ENCODE measurements at places on chromosomes 1 and 21. TPM values are rescaled to one million over a fixed set of nuclear protein-coding genes. Genes with fewer than 3 reads are reported as not detected.

SHC1 gene
- total RNA-seq = 92.9 TPM

KRTAP21-2 gene
- not detected for total RNA-seq

TSPEAR gene
- total RNA-seq = not detected

LRRN2 gene
- total RNA-seq = 5.0 TPM

CLCA1 gene
- not detected for total RNA-seq

GRCh38 chr1:31036749-31037500 lies 28.6 kb downstream of the PUM1 start:
- peaks cover 15% of the 10 kb centered on the region for H3K4me1 ChIP-seq
- peaks cover 3% of the 10 kb centered on the region for H3K36me3 ChIP-seq
- no peak overlapping the region for H3K27ac ChIP-seq
- H3K27me3 ChIP-seq = no peaks in the 10 kb centered on the region
- H3K4me3 ChIP-seq = no peak overlapping the region
- no peak for DNase-seq

GRCh38 chr1:8315573-8316475 lies 2.1 kb upstream of the SLC45A1 start:
- no peak overlapping the region for H3K27ac ChIP-seq
- peaks cover 34% of the 10 kb centered on the region for H3K27me3 ChIP-seq
- peak overlapping the region; percentile 49 for H3K4me3 ChIP-seq
- H3K4me1 ChIP-seq = peaks cover 25% of the 10 kb centered on the region

- peak overlapping the region; percentile 86 for H3K4me3 ChIP-seq
- peaks cover 24% of the 10 kb centered on the region for H3K36me3 ChIP-seq
- no peak for DNase-seq
- H3K27ac ChIP-seq = peak overlapping the region; percentile 94
Observed at GRCh38 chr1:156667968-156668709, 9.1 kb downstream of the NES start.

- DNase-seq = no peak
- H3K4me1 ChIP-seq = peaks cover 5% of the 10 kb centered on the region
- H3K27ac ChIP-seq = no peak overlapping the region
Observed at GRCh38 chr1:4485398-4485797, 169.0 kb upstream of the AJAP1 start.

DNA sequence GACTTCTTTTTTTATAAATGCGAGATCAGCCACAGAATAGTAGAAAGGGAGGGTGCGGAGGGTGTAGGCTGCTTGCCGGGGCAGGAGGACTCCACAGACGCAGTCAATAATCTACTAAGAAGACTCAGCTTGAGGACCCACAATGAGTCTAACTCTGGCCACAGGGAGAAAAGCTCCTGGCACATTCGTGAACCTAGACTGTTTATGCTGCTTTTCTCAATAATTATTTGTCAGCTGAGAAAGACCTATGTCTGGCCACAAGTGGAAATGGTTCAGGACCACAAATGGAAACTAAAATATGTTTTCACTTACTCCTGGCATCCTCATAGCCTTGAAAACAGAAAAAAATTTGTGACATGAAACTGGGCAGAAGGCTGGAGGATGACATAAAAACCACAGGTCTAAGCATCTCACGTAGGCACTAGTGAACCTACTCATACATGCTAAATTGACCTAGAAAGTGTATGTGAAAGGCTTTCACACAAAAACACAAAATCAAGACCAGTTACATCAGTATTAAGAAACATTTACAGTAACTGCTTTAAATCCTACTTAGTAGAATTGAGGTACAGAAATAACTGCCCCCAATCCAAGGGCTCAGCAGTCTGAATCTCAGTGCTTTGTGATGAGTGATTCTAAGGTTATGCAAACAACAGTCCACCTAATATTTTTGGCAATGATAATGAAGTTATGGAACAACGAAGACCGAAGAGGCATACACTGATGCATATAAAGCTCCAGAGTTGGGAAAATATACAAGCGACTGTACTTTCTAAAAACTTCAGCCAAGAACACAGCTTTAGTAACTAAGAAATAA lies 159.5 kb downstream of the SLC45A1 start:
- no peaks in the 10 kb centered on the region for H3K36me3 ChIP-seq
- H3K4me1 ChIP-seq = peaks cover 34% of the 10 kb centered on the region
- no peak overlapping the region for H3K27ac ChIP-seq
- H3K27me3 ChIP-seq = no peaks in the 10 kb centered on the region
- no peak overlapping the region for H3K4me3 ChIP-seq

DNA sequence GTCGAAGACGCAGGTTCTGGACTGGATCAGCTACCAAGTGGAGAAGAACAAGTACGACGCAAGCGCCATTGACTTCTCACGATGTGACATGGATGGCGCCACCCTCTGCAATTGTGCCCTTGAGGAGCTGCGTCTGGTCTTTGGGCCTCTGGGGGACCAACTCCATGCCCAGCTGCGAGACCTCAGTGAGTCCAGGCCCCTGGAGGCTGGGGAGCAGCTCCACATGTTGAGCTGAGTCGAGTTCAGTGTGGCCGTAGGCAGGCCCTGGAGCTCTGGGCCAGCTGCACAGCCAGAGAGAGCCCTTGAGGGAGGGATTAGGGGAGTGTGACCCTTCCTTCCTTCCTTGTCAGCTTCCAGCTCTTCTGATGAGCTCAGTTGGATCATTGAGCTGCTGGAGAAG lies 1.6 kb downstream of the ELF3 start:
- H3K36me3 ChIP-seq = no peaks in the 10 kb centered on the region
- H3K4me1 ChIP-seq = peaks cover 12% of the 10 kb centered on the region
- H3K27ac ChIP-seq = no peak overlapping the region
- DNase-seq = no peak
- peaks cover 2% of the 10 kb centered on the region for H3K27me3 ChIP-seq

GRCh38 chr1:32335790-32336590 lies at the start of gene MARCKSL1:
TSS of gene MARCKSL1 (minus strand) at chr1:32336233. CDS start at chr1:32336033, 200 bp downstream.
- H3K27ac ChIP-seq = peak within 1 kb of the TSS; percentile 99
- H3K36me3 ChIP-seq = peaks cover 32% of the 10 kb centered on the region
- H3K4me1 ChIP-seq = peaks cover 69% of the 10 kb centered on the region

GRCh38 chr1:243428084-243428483 lies 172.2 kb downstream of the SDCCAG8 start:
- no peak for DNase-seq
- H3K27ac ChIP-seq = no peak overlapping the region
- peaks cover 5% of the 10 kb centered on the region for H3K4me1 ChIP-seq
- H3K36me3 ChIP-seq = peaks cover 24% of the 10 kb centered on the region

DNA sequence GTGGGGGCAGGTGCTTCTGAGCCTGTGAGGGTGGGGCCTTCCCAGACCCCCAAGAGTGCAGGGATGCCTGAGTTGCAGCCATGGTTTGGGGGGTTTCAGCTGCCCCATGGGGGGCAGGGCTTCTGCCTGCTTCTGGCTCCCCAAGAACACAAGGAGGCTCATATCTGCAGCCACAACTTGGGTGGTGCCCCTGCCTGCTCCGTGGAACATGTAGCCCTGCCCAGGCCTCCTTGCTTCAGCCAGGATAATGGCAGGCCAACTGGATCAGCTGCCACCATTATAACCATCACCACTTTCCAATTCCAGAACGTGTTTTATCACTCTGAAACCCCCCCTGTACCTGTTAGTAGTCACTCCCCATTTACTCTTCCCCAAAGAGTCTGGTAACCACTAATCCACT lies 14.0 kb downstream of the ZBTB40 start:
- no peaks in the 10 kb centered on the region for H3K27me3 ChIP-seq
- no peak overlapping the region for H3K4me3 ChIP-seq
- H3K4me1 ChIP-seq = peaks cover 8% of the 10 kb centered on the region
- no peaks in the 10 kb centered on the region for H3K36me3 ChIP-seq
- no peak for DNase-seq

GRCh38 chr1:9280015-9280860 lies 12.5 kb upstream of the SPSB1 start:
- H3K36me3 ChIP-seq = no peaks in the 10 kb centered on the region
- no peak overlapping the region for H3K4me3 ChIP-seq
- H3K27ac ChIP-seq = no peak overlapping the region
- peaks cover 4% of the 10 kb centered on the region for H3K27me3 ChIP-seq
- no peak for DNase-seq

- no peak for DNase-seq
- no peak overlapping the region for H3K27ac ChIP-seq
- no peaks in the 10 kb centered on the region for H3K36me3 ChIP-seq
Observed at GRCh38 chr1:187053876-187054275, 225.1 kb downstream of the PLA2G4A start.

DNA sequence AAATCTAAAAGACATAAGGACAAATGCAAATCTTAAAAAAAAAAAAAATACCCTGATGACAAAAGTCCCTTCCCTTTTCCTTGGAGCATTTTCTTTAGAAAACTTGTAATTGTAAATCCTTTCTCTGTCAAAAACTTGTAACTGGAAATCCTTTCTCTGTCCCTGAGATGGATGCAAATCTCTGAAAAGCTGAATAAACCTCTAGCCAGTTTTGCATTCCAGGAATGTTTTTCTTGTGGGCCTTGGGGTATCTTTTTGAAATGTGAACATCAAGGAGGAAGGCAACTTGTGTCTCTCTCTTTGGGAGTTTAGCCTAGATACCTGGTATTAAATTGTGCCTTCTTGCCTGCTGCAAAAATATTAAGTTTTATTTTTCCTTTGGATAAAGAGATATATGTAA lies 305.3 kb downstream of the KCNT2 start:
- no peak for DNase-seq
- H3K36me3 ChIP-seq = peaks cover 15% of the 10 kb centered on the region
- H3K27me3 ChIP-seq = no peaks in the 10 kb centered on the region
- H3K4me1 ChIP-seq = peaks cover 8% of the 10 kb centered on the region
- H3K4me3 ChIP-seq = no peak overlapping the region

DNA sequence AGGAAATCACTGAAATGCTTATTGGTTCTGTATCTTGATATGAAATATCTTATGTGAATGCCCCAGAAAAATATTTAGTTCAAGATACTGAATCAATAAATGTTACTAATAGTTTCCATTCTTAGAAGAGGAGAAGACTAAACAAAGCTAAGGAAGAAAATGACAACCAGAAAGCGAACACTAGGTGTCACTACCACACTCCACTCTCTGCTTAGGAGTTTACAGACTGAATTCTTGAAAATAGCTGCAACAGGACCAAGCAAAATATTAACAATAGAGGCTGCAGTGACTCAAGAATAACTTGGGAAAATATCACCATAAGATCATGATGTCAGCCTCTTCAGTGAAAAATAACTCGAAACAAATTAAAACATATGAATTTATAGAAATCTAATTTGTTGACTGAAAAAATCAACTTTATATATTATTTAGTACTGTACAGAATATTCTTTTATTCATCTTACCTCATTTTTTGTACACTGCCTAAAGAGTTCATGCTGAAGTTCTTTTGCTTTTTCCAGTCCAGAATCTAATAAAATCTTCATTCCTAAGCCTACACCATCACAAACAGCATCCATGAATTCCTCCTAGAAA lies 61.6 kb downstream of the KIF14 start:
- DNase-seq = no peak
- H3K27me3 ChIP-seq = no peaks in the 10 kb centered on the region
- H3K27ac ChIP-seq = no peak overlapping the region
- no peak overlapping the region for H3K4me3 ChIP-seq
- H3K4me1 ChIP-seq = no peaks in the 10 kb centered on the region
- no peaks in the 10 kb centered on the region for H3K36me3 ChIP-seq

DNA sequence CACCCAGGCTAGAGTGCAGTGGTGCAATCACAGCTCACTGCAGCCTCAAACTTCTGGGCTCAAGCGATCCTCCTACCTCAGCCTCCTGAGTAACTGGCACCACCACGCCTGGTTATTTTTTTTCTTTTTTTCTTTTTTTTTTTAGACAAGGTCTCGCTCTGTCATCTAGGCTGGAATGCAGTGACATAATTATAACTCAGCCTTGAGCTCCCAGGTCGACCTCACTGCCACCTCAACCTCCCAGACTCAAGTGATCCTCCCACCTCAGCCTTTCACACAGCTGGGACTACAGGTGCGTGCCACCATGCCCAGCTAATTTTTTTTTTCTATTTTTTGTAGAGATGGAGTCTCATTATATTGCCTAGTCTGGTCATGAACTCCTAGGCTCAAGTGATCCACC lies 66.9 kb upstream of the ECE1 start:
- H3K27ac ChIP-seq = no peak overlapping the region
- no peak overlapping the region for H3K4me3 ChIP-seq
- H3K27me3 ChIP-seq = no peaks in the 10 kb centered on the region
- no peak for DNase-seq
- H3K4me1 ChIP-seq = no peaks in the 10 kb centered on the region

GRCh38 chr1:1624443-1625403 lies 7.2 kb upstream of the MMP23B start:
- DNase-seq = no peak
- H3K27me3 ChIP-seq = no peaks in the 10 kb centered on the region
- H3K4me1 ChIP-seq = no peaks in the 10 kb centered on the region
- H3K4me3 ChIP-seq = no peak overlapping the region

- H3K27me3 ChIP-seq = no peaks in the 10 kb centered on the region
- H3K36me3 ChIP-seq = peaks cover 3% of the 10 kb centered on the region
- H3K4me3 ChIP-seq = no peak overlapping the region
- H3K4me1 ChIP-seq = peaks cover 3% of the 10 kb centered on the region
- H3K27ac ChIP-seq = no peak overlapping the region
Observed at GRCh38 chr21:39153842-39154241, 29.4 kb downstream of the PSMG1 start.

DNA sequence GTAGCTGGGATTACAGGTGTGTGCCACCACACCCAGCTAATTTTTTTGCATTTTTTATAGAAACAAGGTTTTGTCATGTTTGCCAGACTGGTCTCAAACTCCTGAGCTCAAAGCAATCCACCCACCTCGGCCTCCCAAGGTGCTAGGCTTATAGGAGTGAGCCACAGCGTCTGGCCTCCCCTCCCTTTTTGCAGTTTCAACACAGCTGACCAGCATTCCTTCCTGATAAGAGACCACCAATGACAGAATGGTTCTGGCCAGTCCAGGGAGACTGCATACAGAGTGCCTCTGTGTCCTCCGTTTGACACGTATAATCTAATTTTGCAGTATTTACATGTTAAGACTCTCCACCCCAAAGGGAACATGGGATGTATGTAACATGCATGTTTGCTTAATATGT lies 46.4 kb upstream of the CACHD1 start:
- H3K27ac ChIP-seq = no peak overlapping the region
- H3K4me3 ChIP-seq = no peak overlapping the region
- no peaks in the 10 kb centered on the region for H3K27me3 ChIP-seq

DNA sequence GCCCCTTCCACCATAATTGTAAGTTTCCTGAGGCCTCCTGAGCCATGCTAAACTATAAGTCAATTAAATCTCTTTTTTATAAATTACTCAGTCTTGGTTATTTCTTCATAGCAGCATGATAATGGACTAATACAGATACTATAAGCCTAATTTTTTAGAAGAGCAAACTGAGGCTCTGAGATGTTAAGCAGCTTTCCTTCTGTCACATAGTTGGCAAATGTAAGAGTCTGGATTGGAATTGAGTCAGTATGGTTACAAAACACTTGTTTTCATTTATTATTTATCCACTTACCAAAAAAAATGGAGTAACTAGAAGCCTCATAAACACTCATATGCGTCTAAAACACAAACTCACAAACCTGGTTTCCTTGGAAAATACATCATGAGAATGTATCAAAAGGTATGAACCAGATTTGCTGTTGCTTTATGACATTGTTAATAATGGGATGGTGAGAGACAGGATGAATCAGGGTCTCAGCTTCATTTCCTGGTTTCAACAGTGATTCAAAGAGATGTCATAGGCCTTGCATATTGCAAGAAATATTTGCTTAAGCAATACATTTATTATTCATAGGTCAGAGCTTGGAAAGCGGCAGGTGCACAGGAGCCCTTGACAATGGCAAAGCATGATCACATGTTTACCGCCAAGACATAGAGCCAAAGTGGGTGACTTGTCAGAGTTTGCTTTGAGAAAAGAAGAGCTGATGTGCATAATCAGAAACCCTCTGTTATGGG lies 221.5 kb downstream of the GRIK1 start:
- DNase-seq = no peak
- H3K27me3 ChIP-seq = no peaks in the 10 kb centered on the region
- H3K36me3 ChIP-seq = no peaks in the 10 kb centered on the region
- peaks cover 15% of the 10 kb centered on the region for H3K4me1 ChIP-seq
- no peak overlapping the region for H3K4me3 ChIP-seq

GRCh38 chr1:205950826-205951549 lies 7.7 kb upstream of the SLC26A9 start:
- no peak overlapping the region for H3K4me3 ChIP-seq
- H3K27me3 ChIP-seq = peaks cover 9% of the 10 kb centered on the region
- no peak overlapping the region for H3K27ac ChIP-seq

Measured in neural crest cell (in vitro differentiated cells).